ENCODE measurements at places on chromosomes 5 and 9. TPM values are rescaled to one million over a fixed set of nuclear protein-coding genes. Genes with fewer than 3 reads are reported as not detected.
A peak's percentile ranks its signal among the peaks of the same experiment; 100 is the strongest.

DNA sequence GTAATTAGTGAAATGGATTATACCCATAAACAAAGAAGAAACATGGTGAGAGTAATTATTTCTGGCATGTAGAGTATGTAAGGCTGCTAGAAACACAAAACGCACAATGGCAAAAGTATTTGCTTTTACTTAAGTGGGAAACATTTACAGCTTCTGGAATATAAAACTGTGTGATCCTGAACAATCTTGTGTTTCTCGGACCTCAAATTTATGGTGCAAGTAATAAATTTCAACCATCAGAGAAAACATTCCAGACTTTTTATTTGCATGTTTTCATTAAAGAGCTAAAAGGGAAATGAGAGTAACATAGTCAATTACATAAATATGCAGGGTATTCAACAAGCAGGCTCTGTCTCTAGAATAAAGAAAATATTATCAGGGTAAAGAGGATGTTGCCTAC, 17.2 kb upstream of the PRR16 start:
- DNase-seq, result no peak

GRCh38 chr9:113890704-113891103, 14.6 kb downstream of the ZNF618 start:
- DNase-seq, result no peak

- DNase-seq, result no peak
Observed at GRCh38 chr5:150152636-150153462, 2.8 kb downstream of the PDGFRB start.

RASGRF2 gene
- 1.6 TPM for total RNA-seq

DNA sequence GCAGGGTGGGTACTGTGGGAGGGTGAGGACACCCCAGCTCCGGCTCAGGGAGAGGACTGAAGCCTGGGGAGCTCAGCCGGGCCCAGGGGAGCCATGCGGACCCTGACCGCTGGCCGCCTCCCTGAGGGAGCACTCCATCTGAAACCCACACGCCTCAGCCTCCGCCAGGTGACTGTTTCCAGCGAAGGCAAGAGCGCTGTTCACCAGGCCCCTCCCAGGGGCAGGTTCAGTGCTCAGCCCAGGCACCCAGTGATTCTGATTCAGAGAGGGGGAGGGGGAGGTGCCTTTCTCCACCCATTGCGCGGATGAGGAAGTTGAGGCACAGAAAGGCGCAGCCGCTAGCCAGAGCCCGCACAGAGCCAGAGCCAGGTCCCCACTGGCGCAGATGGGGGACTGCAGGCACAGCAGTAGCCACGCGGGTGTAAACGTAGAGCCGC, 27.0 kb downstream of the ADGRD2 start:
- DNase-seq, result no peak

ARID3C gene
- total RNA-seq, result not detected

GRCh38 chr9:78860801-78861475, 564.0 kb downstream of the PSAT1 start:
- DNase-seq, result no peak

DNA sequence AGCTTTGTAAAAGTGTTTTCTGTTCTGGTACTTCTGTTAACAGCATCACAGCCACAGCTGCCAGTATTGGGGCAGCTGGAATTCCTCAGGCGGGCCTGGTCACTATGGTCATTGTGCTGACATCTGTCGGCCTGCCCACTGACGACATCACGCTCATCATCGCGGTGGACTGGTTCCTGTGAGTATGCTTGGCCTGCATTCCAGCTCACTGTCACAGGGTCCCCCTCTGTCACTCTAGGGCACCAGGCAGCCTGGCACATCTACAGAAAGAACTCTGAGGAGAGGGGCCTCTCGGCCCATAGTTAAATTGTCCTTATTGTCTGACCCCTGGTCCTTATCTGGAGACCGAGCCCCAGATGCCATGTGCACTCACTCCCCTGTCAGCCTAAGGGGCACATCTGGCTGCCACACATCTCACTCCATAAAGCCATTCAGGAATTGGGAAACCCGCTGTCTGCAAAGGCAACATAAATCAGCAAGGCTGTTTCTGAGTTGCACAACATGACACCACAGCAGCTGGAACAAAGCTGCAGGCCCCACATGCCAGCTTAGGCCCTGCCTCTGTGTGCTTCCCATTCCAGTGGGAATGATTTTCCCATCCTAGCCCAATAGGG, 77.5 kb downstream of the SLC1A3 start:
- no peak for DNase-seq

ALDH7A1 gene
- total RNA-seq, result 21.3 TPM

DNA sequence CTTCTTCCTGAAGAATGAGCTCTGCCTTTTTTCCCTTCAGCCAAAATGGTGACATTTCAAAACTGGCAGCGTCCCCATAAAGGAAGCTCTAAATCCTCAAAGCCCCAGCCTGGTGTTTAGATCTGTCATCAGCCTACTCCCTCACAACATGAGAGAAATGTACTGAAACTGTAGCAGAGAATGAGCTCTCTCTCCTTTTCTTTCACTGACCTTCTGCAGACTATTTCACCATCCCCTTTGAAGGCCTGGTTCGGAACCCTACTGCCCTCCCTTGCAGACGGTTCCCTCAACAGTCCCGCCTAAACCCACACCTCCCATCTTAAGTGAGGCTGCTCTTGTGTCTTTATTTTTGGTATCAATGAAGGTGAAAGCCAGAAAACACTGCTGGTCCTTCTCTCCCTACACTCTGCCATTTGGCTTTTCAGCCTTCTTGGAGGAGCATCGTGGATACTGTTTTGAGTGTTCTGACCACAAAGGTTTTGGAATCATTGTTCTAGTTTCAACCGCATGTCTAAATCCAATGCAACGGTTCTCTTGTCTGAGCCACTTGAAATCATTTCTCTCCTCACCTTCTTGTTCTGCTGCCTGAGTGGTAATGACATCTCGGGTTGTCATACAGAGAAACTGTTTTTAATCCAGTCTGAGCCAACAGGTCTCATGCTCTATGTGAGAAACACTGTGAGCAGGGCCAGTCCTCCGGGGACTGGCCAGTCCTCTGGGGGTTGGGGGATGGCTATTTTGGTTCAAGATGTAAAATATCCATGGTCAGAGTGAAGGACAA, 39.0 kb downstream of the ITK start:
- no peak for DNase-seq

DNA sequence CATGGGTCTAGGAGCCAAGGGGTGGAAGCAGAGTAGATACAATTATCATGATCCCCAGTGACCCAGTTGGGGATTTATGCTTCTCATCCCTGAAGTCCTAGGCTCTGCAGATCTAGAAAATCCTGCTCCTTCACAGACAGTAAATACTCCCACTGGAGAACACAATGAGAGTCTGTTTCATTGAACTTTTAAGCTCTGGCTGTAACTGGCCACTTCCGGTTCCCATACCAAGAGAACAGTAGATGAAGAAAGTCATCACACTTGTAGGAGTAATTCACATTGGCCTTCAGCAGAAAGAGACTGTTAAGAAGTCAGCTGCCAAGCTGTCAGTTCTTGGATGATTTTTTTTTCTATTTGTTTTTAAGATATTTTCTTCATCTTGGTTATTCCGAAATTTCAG, 597.1 kb downstream of the ACTL7B start:
- DNase-seq, result no peak

GRCh38 chr5:59588922-59589321, 304.6 kb downstream of the PDE4D start:
- no peak for DNase-seq

GRCh38 chr5:117942861-117943519, 1045.4 kb downstream of the DTWD2 start:
- DNase-seq, result no peak

DNA sequence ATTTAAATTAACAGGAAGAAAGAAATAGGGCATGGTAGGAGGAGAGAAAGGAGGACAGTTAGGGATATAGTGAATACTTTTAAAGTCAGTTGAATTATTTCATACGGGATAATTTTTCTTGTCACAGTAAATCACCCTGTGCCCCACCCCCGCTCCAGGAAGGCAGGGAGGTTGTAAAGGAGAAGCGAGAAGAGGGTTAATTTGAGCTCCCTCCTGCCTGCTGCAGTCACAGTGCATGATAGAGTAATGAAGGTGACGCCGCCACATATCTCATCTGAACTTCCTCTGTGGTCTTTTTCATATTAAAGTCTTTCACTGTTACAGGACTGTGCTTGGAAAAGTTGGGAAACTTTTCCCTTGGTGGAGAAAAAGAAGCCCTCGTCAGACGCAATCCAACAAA, 896 bp upstream of the PCSK5 start:
- no peak for DNase-seq

DNA sequence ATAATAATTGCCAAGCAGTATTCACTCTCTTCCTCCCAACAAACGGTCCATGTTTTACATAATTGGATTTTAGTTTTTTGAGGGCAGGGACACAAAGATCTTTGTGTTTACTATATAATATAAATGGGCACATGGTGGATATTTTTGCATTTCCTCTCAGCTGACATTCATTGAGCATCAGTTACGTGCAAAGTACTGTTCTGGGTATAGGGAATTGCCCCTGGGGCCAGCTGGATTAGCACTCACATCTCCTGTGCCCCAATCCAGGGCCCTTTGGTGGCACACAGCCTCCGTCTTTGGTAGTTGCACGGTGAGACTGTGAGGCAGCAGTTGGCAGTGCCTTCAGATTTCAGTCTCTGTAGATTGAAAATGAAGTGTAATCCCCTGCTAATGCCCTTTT, 1.6 kb downstream of the TDRD7 start:
- DNase-seq, result peak; percentile 50

GRCh38 chr5:107634981-107635848, 35.5 kb downstream of the EFNA5 start:
- DNase-seq, result no peak

SH3PXD2B gene
- 10.9 TPM for total RNA-seq

- no peak for DNase-seq
Observed at GRCh38 chr9:133205996-133206931, 2.8 kb downstream of the OBP2B start.

GRCh38 chr5:170681013-170681433, 102.5 kb upstream of the GABRP start:
- DNase-seq, result peak; percentile 65

RLN1 gene
- total RNA-seq, result not detected

MCIDAS gene
- 0.86 TPM for total RNA-seq

DNA sequence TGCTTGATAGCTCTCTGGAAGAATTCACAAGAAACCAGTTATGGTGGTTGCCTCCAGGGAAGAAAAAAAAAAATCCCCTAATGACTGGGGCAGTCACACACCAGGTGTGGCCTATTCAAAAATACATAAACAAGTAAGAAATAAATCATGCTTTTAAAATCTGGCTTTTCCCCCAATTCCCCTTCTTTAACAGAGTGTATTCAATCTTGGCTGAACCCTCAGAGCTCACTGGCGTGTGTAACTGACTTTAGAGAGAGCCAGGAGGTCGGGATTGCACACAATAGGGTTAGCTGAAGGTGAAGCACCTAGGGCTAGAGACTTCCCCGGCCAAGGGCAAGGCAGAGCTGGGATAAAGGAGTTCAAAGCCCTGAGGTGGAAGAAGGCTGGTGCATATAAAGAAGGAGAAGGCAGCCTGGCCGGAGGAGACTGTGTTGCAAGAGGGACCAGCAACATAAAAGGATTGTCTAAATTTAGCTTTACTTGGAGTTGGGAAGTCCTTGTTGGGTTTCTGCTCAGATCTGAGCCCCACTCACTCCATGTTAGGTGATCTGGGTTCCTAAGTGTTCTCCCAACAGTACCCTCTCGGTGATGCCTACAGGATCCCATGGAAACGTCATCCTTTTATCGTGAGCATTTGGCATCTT, 19.7 kb downstream of the FNBP1 start:
- DNase-seq, result no peak

IFNK gene
- not detected for total RNA-seq

DNA sequence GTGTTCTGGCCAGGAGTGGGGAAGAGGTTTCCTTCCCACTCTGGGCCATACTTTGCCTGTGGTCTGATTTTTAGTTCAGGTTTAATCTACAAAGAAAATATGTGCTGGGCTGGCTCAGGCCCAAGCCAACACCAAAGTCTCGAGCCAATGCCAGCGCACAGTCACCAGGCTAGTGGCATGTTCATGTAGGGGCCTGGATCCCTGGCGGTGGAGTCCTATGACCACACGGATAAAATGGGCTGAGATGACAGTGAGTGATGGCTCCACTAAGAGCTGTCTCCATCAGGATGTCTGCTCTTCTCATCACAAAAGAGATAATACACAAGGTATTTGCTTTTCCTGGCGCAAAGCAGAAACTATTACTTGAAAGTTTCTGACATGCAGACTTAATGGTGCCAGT, 92.9 kb upstream of the PTPN3 start:
- DNase-seq, result no peak

DNA sequence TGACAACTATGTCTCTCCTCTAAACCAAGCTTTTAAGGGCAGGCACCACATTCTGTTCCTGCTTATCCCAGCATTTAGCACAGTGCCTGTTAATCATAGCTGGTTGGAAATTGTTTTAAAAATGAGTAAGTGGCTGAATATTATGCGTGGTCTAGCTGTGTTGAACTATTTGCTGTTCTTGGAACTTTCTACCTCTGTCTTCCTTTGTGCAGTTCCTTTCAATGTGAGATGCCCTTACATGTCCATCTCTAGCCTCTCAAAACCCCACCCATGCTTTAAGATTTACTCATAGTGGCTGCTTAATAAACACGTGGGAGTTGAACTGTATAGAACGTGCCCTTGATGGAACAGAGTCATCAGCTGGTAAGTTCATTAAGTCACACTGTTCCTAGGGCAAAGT, 34.5 kb downstream of the C9orf57 start:
- no peak for DNase-seq

DNA sequence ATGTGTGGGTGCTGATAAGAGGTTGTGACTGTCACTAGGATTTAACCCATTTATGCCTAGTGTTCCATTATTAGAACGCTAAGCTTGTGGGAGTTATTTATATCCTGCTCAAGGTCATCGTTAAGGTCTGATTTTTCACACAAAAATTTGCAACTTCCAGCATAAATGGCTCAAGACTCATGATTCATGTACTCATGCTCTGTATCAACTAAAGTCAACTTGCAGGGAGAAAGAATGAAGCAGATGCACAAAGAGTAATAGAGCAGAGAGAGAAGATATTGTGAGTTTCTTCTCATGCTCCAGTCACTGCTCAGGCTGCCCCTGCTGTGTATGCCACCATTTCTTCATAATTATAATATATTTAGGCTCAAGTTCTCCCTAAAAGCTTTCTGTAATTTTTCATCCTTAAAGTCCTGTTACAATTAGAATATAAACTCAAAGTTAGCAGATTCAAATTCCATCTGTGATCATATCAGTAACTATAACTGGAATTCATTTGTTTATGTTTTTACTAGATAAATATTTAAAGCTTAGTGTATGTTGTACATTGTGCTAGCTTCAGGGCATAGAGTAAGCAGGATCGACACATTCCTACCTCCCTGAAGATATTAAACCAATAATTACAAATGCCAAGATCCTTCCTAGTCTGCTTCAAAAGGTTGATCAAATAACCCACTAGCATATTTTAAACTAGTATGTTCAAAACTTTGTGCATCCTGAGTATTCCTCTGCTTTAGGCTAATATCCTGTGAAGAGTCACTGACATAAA, 136.7 kb downstream of the NUDT12 start:
- no peak for DNase-seq

DNA sequence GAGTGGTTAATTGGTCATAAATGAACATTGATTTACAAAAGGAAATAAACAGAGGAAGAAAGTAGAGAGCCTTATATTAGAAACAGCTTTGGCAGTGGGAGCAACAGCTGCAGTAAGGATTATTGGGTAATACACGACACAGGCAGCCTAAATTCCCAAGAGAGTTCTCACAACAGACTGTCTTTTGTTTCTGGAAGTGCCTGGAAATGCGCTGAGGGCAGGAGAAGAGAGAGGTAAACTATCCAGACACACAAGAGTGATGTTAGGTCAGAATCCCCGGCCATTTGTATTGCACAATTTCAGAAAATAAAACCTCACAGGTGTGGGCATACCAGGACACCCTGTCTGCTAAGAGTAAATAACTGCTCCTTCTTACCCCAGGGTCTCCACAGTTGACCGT, 450.4 kb upstream of the CTNND2 start:
- no peak for DNase-seq
